Adrenal gland (tissue), 19 donors: ENCODE measurements at places on chromosomes 16 and 17.
A peak's percentile ranks its signal among the peaks of the same experiment; 100 is the strongest.

- no peak for DNase-seq
Observed at GRCh38 chr17:81374890-81375289, 20.4 kb upstream of the BAHCC1 start.

GRCh38 chr16:22302776-22303363, 5.7 kb downstream of the POLR3E start:
- DNase-seq = no peak

GRCh38 chr17:75011401-75012095, 922 bp upstream of the MRPL58 start:
- DNase-seq = peak; percentile 87

DNA sequence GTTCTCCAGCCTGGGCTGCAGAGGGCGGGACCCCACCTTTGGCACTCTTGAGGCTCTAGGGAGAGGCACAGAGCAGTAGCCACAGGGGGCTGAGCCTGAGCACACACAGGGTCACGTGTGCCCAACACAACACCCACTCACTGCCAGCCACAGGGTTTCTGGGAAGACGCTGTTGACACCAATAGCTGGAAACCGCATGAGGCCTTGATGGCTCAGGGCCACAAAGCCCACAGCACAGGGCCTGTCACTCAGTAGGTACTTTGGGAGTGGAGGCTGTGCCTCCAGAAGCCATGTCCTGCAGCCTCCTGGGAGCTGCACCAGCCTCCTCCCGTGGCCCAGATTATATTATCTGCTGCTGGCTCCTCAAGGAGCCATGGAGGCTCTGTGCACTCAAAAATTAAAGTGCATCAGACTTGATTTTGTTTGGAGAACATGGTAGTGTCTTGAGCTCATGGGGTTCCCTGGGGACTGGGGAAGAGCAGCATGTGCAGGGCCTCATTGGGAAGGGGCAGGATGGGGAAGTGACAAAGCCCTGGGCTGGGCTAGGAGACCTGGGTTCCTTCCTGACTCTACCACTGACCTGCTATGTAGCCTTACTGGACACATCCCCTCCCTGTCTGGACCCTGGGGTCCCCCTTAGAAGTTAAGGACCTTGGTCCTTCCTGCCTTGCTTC, 12.5 kb upstream of the SREBF1 start:
- DNase-seq = peak; percentile 85

GRCh38 chr16:77584205-77584859, 138.0 kb upstream of the NUDT7 start:
- peak; percentile 51 for DNase-seq

GRCh38 chr16:86634292-86634691, 55.9 kb downstream of the FOXL1 start:
- no peak for DNase-seq

GRCh38 chr16:80974649-80975376, 31.9 kb downstream of the CMC2 start:
- DNase-seq = no peak

- peak; percentile 84 for DNase-seq
Observed at GRCh38 chr17:27494192-27495091, 38.2 kb downstream of the KSR1 start.

- DNase-seq = no peak
Observed at GRCh38 chr16:56244612-56245011, 53.3 kb downstream of the GNAO1 start.

GRCh38 chr17:13520899-13521572, 80.7 kb downstream of the HS3ST3A1 start:
- DNase-seq = no peak

GRCh38 chr17:50480142-50480764, 1.6 kb downstream of the RSAD1 start:
- DNase-seq = no peak

GRCh38 chr16:69833357-69834282, 71.5 kb downstream of the WWP2 start:
- DNase-seq = peak; percentile 71

GRCh38 chr17:7016418-7016817, 4.0 kb downstream of the RNASEK start:
- peak; percentile 19 for DNase-seq

GRCh38 chr17:29138184-29138955, 41.8 kb downstream of the MYO18A start:
- no peak for DNase-seq

DNA sequence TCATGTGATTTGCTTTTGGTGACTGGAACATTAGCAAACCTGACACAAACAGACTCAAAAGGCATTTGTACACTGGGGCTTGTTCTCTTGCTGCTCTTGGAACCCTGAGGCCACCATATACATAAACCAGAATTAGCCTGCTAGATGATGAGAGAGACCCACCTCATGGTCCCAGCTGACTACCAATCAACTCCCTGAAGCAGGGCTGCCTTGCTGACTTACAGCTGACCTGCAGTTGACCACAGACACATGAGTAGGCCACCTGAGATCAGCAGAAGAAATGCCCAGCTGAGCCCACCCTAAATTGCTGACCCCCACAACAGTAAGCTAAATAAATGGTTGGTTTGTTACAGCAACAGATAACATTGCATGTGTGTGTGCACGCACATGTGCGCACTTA, 28.7 kb downstream of the BRIP1 start:
- DNase-seq = no peak

DNA sequence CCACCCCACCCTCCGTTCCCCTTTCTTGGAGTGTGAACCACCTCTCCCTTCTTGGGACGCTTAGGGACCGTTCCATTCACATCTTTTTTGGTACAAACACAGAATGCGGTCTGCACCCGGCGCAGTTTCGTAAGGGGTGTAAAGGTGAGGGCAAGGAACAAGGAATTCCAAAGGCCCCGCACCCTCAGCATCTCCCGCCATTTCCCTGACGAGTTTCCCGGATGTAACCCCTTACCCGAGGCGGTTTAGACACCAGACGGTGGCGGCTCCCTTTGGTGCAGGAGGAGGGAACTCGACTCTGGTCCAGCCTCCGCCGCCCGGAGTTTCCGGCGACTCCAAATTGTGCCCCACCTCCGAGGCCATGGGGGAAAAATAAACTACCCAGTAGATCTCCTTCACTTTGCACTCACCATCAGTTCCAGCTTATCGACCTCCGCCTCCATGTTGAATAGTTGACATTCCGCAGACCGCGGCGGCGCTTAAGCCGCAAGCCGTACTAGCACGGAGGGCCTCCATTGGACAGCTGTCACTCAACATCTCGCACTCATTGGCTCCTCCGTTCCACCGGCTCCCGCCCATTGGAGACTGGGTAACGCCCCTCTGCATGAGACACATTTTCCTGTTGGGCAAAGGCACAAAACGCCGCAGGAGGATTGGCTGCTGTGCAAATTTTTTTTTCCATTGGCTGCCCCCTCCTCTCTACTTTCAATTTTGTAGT, at the start of gene SKA2:
Gene SKA2, minus strand, starts transcription at position 466 of the 718 bp plus-strand sequence. Its CDS starts 23 bp downstream, at position 443.
- DNase-seq = no peak

DNA sequence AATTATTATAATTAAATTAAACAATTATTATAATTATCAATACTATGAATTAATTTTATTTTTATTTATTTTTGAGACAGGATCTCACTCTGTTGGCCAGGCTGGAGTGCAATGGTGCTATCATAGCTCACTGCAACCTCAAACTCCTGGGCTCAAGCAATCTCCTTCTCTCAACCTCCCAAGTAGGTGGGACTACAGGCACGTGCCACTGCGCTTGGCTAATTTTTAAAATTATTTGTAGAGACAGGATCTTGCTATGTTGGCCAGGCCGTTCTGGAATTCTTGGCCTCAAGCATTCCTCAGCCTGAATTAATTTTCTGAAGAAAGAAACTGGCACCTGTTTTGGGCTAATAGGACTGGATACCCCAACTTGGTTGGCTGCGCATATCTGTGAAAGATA, 10.3 kb downstream of the GNA13 start:
- DNase-seq = no peak

DNA sequence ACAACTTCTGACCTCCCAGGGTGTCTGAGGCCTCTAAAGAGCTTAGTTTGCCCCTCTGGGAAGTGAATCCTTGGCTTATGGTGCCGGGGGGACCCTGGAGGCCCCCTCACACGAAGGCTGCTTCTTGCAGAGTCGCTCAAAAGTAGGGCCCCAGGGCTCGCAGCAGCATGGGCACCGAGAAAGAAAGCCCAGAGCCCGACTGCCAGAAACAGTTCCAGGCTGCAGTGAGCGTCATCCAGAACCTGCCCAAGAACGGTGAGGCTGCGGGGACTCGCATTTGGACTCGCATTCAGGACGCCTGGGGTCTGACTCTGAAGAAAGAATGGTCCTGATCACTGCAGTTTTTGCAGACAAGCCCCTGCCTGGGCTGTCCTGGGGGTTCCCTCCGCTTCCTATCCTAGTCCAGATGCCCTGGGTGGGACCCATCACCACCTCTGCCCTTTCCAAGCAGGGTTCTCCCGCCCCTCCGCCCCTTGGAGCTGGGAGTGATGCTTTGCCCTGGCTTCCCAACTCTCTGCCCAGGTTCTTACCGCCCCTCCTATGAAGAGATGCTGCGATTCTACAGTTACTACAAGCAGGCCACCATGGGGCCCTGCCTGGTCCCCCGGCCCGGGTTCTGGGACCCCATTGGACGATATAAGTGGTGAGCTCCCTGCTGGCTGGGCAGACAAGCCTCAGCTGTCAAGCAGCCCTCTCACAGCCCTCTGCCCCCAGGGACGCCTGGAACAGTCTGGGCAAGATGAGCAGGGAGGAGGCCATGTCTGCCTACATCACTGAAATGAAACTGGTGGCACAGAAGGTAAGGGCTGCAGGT, 698 bp downstream of the ACBD4 start:
- DNase-seq = no peak

DNA sequence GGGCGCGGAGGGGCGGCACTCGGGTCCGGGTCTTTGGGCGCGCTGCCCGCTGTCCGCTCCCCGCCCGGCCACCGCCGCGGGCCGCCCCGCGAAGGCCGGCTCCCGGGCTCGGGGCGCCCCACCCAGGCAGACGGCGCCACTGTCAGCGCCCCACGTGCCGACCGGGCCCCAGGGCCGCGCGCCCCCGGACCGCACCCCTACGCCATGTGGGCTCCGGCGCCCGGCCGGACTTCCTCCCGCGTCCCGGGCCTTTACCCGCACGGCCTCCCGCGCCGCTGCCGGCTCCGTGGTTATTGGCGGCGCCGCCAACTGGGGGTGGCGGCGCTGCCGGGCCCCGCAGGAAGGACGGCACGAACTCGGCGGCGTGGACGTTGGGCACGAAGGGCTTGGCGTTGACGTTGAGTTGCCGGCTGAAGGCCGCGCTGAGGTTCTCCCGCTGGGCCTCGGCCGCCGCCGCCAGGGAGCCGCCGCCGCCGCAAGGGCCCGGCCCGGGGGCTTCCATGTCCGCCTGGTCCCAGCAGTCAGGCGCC, 577 bp downstream of the GSPT1 start:
- no peak for DNase-seq

DNA sequence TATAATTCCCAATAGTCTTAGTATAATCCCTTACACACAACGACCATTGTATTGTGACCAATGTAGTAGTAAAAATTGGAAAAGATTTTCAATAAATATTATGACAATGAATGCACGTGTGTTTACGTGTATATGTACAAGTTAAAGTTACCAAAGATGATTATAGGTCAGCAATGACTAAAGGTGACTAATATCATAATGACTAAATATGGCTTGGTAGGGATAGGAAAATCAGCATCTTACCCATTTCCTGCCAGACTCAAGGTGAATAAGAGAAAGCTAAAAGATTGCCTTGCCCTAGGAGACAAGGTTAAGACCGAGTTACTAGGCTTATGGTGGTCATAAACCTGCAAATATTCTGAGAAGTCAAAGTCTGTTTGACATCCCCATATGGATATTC, 34.4 kb downstream of the CPD start:
- no peak for DNase-seq

- no peak for DNase-seq
Observed at GRCh38 chr17:66834426-66834918, 445 bp upstream of the CACNG5 start.

DNA sequence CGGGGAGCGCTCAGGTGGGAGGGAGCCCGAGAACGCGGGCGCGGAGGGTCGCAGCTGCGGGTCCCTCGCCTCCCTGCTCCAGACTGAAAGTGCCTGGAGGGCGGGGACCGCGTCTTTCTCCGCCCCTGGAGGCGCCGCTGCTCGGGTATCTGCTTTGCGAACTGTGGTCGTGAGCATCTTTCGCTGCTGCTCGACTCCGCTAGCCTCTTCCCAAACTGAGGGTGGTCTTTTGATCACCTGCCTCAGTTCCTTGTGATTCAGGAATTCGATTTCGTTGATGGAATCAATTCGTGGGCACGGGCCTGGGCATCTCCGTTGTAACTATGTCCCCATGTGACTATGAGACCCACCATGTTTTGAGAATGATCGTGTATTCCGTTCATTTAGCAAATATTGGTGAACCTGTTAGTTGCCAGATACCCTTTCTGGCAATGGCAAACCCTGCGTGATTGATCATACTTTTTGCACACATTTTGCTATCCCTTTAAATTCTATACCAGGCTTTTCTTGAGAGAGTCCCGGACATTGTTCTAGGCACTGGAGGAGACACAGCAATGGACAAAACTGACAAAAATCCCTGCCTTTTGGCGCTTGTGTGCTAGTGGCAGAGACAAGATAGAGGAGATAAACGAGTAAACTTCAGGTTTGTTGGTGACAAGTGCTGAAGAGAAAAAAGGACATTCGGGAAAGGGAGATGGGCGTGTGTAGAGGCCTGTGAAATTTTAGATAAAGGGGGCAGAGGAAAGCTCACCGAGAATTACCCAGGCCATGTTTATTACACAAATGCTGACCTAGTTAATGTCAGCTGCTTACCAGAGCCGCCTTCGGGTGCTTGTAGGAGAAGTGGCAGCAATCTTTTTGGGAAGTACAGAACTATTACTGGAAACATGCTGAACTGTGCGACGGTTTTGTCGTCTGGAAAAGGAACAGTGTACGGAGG, 948 bp downstream of the UTP18 start:
- DNase-seq = peak; percentile 66

- DNase-seq = no peak
Observed at GRCh38 chr17:36890398-36891168, 46.7 kb upstream of the LHX1 start.

GRCh38 chr16:15523092-15523541, 88.7 kb downstream of the BMERB1 start:
- DNase-seq = peak; percentile 24

GRCh38 chr16:11655655-11656054, 12.6 kb upstream of the SNN start:
- DNase-seq = no peak

DNA sequence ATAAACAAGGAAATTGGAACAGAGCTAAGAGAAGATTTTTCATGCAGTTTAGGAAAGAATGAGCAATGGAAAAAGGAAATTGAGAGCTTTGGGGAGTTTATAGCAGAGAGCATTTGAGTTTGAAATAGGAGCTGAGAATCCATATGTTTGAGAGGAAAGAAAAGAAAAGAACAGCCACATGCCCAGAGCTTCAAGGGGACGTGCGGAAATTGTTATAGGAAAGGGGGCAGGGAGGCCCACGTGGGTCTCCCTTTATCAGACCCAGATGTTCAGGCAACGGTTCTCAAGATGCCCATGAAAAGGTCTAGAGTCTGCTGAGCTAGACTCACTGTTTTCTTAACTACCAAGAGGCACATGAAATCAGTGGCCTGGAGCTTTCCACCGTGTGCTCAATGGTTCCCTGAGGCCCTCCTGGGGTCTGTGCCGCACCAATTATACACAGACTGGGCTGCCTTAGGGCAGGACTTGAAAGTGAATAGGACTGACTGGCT, 31.2 kb downstream of the CHD9 start:
- DNase-seq = no peak
